ENCODE measurements at places on chromosomes 1 and 21.

DNA sequence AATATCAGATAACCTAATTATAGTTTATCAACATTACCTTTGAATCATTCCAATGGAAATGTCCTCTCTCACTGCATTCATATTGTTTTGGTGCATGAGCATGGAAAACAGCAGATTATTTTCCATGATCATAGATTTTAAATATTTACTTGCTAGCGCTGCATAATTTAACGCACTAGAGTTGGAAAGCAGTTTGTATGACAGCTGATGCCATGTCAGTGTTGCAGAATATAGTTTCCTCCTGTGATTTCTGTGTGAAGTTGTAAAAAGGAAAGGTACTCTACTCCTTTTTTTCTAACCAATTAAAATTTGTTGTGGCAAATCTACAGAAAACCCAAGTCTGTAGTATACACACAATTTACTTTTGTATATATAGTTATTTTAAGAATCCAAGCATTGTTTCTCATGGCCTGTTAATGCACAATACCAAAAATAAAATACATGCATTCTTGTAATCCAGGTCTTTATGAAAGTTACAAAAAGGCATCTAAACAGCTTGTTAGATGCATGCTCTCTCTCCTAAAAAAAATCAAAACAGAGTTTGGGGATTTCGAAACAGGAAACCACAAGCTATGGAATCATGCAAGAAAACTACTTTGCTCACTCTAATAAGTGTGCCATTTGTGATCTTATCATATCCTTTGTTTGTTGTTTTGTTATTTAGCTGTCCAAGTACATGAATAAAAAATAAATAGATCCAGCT is 1.9 kb upstream of the ATG4C start:
- DNase-seq = no peak

- DNase-seq = no peak
Observed at GRCh38 chr1:70458131-70458530, 47.1 kb downstream of the CTH start.

GRCh38 chr1:87325982-87326738 is 2.5 kb upstream of the LMO4 start:
- DNase-seq = peak; percentile 51

DNA sequence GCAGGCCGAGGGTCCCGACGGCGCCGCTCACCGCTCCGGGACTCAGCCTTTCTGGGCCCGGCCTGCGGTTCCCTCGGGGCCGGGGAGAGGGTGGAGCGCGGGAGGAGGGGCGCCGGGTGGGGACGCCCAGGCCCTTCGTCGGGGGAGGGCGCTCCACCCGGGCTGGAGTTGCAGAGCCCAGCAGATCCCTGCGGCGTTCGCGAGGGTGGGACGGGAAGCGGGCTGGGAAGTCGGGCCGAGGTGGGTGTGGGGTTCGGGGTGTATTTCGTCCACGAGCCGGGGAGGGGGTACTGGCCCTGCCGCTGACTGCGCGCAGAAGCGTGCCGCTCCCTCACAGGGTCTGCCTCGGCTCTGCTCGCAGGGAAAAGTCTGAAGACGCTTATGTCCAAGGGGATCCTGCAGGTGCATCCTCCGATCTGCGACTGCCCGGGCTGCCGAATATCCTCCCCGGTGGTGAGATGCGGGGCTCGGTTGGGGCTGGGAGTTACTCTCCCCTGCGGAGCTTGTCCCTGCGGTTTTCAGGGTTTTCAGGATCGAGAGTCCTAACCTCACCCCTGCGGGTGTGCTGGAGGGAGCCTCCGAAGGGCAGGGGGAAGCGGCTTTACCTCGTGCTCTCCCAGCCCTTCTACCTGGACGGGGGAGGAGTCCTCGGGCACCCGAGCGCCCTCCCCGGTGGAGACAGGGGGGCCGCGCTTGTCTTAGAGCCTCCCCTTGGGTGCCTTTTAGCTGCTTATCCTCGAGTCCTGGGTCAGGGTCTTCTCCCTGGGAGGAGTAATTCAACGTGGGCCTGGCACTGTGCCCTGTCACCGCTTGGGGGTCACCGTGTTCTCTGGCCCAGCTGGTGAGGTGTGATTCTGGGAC is 2.1 kb downstream of the SAMD11 start:
- DNase-seq = no peak

- DNase-seq = no peak
Observed at GRCh38 chr21:32519945-32520874, 65.1 kb downstream of the TCP10L start.
